ENCODE measurements at places on chromosomes 11 and 22.

GRCh38 chr11:64348383-64349024 is 8.5 kb downstream of the CCDC88B start:
- no peak for DNase-seq

DNA sequence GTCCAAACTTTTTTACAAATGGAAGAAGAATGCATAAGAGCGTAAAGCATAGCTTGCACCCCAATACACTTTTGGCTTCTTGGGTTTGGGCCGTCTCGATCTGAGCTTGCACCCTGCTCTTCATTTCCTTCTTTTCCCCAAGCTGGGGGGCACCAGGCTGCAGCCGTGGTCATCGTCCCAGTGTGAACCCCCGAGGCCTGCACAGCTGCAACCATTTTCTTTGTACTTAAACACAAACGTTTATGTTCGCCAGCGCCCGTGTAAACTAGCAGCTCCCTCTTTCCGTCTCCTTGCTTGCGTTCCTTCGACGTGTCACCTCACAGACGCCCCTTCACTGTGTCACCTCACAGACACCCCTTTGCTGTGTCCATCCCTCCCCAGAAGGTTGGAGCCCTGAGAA is 10.1 kb downstream of the KRTAP5-5 start:
- no peak for DNase-seq

DNA sequence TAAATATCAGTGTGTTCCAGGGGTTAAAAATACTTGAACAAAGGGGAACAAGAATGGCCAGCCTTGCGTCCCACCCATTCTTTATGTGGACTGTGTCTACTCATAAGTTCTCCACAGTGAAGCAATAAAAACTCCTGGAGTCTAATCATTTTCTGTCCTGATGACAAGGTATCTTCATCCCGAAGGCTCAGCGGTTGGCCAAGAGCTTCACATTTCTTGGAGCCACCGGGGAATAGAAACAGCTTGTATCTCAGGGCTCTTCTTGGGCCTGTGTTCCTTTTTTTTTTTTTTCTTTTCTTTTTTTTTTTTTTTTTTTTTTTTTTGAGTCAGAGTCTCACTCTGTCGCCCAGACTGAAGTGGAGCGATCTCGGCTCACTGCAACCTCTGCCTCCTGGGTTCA is 36.8 kb upstream of the ADORA2A start:
- no peak for DNase-seq

- DNase-seq = no peak
Measured at GRCh38 chr11:130217133-130218031, 57.8 kb downstream of the ST14 start.

DNA sequence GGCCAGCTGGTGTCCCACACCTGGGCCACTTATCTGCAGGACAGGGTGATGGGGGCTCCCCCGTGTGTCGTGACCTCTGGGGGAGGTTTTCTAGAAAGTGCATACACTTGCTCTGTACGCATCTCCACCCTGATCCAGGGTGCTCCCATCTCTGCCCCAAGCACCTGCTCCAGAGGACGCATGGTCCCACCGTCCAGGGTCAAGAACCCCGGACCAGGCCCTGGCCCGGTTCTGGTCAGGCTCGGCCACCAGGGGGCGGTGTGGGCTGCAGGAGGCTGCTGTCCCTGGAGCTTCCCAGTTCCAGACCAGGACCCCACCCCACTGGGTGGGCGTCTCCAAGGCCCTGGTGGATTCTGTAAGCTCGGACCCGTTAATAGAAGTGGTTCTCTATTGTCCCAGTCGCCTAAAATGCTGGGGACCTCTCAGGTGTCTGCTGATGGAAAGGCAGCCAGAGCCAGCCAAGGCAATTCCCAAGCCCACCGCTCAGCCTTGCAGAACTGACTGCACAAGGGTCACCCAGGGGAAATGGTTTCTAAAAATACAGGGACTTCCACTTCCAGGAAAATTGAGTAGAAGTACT is 34.7 kb upstream of the SEPTIN5 start:
- DNase-seq = no peak

- DNase-seq = no peak
Measured at GRCh38 chr11:95302211-95302610, 71.2 kb upstream of the SESN3 start.

- no peak for DNase-seq
Measured at GRCh38 chr22:41683052-41683451, 5.6 kb downstream of the SNU13 start.

DNA sequence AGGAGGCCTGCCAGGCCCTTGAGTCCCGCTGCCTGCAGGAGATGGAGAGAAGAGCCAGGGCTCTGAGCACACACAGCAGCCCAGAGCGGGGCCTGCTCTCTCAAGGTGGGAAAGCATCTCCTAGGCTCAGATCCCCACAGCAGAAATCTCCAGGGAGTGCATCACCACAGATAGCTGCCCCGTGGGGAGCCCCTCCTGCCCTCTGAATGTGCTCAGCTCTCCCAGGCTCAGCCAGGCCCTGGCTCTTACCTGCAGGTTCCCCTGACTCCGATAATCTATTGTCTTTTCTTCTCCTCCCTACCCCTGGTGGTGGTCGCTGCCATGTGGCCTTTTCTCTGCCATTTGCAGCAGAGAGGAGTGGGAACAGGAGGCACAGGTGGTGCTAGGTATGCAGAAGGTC is 49.9 kb downstream of the BTG4 start:
- no peak for DNase-seq

GRCh38 chr11:8035200-8035855 is 45.7 kb upstream of the TUB start:
- DNase-seq = peak; percentile 5

DNA sequence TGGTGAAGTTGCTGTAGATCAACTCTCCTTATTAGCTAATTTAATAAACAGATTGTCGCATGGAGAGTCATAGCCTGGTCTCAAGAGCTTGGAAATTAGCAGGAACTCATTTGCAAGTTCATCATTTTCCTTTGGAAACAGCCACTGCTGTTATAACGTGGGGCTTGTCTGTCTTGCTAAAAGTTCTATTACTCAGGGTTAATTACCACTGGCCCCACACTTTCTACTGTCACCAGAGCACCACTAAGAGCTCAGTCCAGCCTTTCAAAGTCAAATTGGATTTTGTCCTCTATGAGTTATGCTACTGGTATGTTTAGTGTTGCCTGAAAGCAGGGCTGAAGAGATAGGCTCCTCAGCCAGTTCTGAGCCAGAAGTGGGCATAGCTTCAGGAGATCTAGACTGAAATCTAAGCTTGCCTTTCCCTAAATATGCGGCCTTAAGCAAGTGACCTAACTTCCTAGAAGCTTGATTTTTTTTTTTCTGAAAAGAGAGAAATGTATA is 292.2 kb downstream of the INSC start:
- no peak for DNase-seq

DNA sequence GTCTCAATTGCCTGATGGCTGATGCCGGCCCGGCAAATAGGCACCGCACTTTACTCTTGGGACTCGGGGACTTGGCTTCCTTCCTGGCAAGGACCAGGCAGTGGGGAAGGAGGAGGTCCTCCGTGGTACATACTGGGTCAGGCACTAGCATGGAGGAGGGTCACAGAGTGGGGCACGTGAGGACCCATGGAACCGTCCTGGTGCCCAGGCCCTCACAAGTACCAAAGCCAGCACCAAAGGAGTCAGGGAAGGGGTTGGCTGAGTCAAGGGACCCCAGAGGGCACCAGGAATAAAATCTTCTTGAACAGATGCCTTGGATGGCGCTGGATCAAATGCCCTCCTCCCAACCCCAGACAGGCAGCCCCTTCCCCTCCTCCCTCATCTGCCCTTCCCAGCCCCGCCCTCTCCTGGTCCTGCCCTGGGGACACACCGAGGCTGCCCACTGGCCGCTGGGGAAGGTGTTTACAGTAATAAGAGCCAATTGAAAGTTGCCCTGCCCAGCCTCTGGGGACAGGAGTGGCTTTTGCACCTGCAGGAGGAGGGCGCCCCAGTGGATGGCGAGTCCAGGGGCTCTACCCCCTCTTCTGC is 5.6 kb upstream of the CARNS1 start:
- no peak for DNase-seq

GRCh38 chr11:128480665-128481064 is 106.7 kb downstream of the ETS1 start:
- no peak for DNase-seq

- peak; percentile 18 for DNase-seq
Measured at GRCh38 chr22:35070451-35071093, 4.6 kb downstream of the ISX start.

GRCh38 chr11:126357055-126357962 is 1.8 kb downstream of the ST3GAL4 start:
- no peak for DNase-seq

DNA sequence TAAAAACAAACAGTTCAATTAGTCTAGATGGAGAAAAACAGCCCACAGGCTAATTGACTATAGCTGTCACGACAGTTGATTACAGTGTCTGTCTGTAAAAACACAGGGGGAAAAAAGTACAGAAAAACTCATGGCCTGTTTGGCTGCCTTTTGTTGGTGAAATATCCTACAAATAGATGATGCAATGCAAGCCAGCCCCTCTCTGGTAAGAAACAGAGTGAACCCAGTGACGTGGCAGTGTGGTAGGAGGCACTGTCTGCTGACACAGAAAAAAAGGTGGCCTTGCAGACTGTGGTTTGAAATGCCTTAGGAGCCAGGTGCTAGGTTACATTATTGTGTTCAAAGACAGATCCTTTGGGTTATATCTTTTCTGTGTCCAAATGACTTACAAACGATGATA is 431.4 kb upstream of the CCDC90B start:
- DNase-seq = no peak

DNA sequence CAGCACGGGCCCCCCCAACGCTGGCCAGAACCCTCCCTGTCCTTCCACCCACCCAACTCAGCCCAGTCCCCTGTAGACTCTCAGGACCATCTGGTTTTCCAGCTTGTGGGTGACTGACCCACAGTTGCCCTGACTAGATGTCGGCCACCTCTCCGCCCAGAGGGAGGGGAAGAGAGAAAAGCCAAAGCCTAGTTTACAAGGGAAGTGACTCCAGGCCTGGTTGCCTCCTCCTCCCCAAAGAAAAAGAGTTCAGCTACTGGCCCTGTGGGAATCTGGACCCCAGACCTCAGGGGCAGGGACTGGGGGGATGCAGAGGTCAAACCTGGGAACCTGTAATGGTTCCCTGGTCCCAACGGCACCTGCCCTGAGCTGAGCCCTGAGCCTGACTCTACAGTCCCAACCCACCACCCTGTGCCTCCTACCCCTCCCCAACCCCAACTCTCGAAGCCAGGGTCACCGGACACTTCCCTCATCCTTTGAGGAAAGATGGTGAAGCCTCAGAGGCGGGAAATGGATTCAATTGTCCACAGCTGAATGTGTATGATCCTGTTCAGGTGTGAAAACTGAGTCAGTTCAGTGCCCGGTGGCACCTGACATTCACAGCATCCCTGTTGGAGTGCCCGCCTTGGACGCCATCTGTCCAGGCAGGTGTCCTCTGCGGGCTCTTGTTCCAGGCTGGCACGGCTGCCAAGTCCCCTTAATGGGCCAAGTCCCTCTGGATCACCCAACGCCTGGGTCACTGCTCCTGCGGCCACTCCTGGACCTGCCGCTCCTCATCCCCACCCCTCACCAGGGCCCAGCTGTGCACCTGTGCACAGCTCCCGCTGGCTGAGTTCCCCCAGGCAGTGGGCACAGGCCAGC is 21.0 kb upstream of the WNT7B start:
- peak; percentile 66 for DNase-seq

GRCh38 chr11:21534288-21534687 is 658.6 kb upstream of the ANO5 start:
- DNase-seq = no peak

DNA sequence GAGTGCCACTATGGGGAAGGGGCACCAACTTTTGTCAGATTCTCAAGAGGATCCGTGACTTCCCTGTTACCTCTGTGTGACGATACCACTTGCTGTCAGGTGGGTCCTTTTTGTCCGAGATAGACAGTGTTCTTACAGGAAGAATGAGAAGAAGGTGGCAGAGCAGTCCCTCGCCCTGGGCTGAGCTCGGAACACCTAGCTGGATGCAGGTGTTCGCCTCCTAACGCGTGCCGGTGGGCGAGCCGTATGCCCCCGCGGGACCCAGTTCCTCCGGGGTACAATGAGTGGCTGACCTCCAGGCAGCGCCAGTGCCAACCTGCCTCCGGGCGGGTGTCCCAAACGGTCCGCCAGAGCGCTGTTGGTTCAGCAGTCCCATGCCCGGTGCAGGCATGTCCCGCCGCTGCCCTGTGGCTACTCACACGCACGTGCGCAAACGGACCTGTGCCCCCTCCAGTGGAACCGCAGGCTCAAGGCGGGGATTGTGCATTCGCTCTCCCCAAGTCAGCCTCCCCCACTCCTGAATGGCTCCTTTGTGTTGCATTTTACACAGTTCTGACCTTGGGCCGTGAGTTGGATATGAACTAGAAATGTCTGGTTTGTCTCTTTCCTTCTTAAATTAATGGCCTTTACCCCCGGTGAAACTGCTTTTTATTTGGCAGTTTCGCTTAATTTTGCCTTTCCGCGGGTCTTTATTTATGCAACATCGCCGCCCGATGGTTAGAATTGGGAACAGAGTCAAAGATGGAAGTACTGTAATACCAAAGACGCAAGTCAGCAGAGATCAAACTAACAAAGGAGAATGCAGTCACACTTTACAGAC is 1.1 kb upstream of the ABTB2 start:
- peak; percentile 71 for DNase-seq

DNA sequence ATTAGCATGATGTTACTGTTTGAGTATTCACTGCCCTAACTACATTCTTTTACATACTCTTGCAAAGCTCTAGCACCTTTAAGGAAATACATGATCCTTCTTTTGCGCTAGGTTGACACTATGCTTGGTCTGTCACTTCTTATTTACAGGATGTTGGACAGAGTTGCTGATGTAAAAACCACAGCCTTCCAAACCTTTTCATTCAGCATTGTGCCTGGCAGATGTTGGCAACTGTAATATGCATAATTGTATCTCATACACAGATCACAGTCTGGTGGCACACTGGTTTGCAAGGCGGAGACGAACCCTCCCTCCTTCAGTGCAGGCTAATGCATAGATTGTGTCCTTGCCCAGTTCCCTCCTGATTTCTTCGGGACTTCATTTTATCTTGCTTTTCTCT is 224.1 kb downstream of the SNX19 start:
- no peak for DNase-seq

DNA sequence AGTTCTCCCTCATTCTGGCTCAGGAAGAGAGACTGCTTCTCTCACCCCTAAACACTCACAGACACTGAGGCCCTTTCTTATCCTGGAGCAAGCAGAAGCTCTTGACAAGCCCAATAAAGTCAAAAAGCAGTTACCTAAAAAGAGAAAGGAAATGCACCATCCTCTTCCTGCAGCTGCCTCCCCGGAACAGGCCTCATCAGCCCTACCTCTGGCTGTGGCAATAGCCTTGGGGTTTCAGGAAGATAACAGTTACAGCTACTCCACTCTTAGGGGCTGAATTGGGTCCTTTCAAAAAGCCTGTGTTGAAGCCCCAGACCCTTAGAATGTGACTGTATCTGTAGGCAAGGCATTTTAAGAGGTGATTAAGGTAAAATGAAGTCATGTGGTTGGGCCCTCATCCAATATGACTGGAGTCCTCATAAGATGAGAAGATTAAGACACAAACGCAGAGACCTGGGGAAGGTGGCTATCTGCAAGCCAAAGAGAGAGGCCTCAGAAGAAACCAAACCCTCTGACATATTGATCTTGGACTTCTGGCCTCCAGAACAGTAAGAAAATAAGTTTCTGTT is 3.5 kb upstream of the LGALS12 start:
- DNase-seq = no peak

GRCh38 chr11:78181185-78181584 is 7.2 kb downstream of the KCTD21 start:
- DNase-seq = peak; percentile 56

Data from MV-4-11 (cell line).